Fibroblast of skin of abdomen (primary cell): ENCODE measurements at places on chromosomes 3 and 15.

GRCh38 chr3:53821631-53822121, 24.5 kb downstream of the CHDH start:
- DNase-seq: no peak

DNA sequence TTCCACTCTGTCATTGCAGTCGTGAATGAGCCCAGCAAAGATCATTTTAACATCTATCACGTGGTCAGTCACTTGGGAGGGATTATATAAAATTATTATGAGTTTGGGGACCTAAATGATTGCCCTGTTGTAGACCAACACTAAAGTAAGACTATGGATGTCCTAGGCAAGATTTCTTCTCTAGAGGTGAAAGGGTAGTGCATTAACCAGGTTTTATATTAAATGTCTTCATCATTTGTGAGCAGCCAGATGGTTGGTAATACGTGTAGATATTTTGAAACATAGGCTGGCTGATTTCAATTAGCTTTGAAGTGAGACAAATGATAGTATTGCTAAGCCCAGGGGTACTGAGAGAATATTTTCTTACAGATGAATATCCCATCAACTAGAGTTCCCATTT, 150.3 kb upstream of the TSPAN3 start:
- no peak for DNase-seq

GRCh38 chr15:92903631-92903965, 3.5 kb downstream of the CHD2 start:
- no peak for DNase-seq

- DNase-seq: no peak
Observed at GRCh38 chr3:173467501-173467900, 70.0 kb downstream of the NLGN1 start.
